ENCODE measurements at places on chromosomes 6 and 20.

DNA sequence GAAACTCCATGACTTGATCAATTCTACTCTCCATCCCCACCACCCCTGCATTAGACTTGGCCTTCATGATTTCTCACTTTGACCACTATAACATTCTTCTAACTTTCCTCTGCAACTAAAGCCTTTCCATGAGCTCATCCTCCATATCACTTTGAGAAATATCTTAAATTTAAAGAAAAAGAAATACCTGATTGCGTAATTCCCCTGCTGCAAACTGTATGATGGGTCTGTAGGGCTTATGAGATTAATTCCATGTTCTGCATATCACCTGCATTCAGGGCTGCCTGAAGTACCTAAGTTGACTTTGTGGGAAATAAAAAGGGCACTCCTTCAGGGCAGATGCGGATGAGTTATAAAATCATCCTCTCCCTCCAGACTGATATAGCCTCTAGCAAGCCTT, 549.8 kb downstream of the LMBRD1 start:
- no peak for DNase-seq

GRCh38 chr6:14671261-14671681, 553.7 kb downstream of the CD83 start:
- no peak for DNase-seq

GRCh38 chr6:135211306-135211702, 30.2 kb downstream of the MYB start:
- no peak for DNase-seq

DNA sequence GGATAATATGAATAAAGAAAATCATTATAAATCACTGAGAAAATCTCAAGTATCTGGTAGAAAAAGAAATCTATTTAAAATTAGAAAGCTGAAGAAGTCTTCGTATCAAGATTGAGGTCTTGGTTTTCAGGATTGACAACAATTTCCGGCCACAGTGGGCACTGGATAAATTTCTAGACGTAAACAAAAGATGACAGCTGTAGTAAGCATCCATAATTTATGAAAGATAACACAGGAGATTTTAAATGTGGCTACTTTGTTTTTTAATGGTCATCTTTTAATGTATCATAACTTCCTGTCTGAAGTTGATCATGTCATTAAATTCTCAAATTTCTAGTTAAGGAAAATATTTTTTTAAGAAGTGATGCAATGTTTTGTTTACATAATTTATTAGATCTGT, 444.2 kb downstream of the HTR1B start:
- no peak for DNase-seq

DNA sequence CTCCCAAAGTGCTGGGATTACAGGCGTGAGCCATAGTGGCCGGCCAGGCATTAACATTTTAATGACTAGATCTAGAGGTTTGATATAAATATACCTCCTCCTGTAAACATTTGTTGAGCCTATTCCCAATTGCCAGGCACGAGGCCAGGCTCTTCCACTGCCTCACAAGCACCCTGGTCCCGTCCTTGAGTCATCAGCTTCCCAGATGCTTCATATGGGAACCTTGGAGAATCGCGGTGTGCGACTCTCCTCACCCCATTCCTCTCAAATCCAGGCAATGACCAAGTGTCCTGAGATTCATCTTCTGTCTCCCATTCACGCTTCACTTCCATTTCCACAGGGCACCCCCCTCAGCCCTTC, 35.9 kb upstream of the PIM1 start:
- DNase-seq: peak; percentile 63

- DNase-seq: no peak
Observed at GRCh38 chr6:128107682-128108081, 206.8 kb upstream of the THEMIS start.

DNA sequence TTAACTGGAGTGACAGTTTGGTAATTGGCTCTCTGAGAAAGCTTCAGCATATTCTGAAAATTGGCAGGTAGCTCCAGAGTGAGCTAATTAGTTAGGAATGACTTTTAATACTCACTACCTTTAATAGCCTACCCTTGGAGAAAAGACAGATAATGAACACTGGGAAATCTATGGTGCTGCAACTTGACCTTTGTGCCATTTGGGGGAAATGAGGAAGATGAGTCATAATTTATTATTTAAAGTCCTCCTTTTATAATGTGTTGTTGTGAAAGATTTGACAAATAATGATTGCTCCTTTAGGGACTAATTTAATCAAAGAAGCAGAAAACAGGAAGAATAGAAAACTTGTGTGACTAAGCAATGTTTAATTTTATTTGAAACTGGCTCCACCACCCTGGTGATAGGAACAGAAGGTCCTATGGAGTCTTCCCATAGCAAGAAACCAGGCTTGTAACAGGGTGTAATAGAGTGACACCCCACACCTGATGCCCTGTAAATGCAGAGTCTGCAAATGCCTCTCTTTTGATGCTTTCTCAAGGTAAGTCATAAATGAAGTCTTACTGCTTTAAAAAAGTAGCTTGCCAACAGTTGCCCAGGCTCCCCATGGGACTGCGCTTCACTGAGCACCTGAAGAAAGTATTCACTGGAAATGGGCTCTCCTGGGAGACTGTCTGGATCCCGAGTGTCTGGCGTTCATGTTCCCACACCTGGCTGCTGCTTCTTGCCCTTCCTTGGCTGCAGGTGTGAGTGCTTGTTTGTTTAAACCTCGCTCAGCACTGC, 134.4 kb downstream of the LRRC1 start:
- no peak for DNase-seq

DNA sequence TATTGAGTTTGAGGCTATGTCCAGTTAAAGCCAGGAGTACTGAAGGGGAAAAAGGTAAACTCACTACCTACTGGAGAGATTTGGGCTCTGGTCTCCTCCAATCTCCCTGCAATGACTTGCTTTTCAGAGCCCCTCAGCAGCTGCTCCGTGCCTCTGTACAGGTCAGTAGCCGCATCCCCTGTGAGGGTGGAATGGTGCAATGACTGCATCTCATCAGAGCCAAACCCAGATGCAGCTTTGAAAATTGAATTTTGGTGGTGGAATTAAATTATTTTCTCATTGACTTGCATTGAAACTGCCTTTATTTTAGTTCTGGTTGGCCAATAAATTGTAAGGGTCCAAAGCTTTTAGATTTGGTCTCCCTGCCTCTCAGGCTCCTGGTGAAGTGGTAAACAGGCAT, 166.7 kb downstream of the DLL1 start:
- DNase-seq: no peak

DNA sequence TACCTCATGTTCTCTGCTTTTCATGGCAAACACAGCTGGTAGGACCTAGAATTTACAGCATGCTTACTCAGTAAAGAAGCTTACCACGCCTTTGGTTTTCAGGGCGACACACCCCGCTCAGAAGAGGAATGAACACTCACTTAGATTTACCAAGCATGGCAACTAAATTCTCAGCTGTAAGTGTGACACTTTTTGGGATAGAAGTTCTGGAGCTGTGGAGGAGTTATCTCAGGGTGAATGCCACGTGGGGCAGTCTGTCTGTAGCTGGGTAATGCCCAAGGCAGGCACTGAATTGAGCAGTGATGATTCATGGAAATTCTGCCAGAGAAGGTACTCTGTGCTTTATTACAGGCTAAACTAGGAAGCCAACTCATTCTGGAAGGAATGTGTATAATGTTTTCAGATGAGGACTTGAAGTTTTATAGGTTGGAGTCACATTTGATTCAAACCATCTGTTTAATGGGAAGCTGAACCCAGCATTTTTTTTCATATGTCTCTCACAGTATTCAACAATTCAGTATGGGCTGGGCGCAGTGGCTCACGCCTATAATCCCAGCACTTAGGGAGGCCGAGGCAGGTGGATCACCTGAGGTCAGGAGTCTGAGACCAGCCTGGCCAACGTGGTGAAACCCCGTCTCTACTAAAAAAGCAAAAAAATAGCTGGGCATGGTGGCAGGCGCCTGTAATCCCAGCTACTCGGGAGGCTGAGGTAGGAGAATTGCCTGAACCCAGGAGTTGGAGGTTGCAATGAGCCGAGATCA, 3.5 kb upstream of the PRIM2 start:
- DNase-seq: peak; percentile 92

DNA sequence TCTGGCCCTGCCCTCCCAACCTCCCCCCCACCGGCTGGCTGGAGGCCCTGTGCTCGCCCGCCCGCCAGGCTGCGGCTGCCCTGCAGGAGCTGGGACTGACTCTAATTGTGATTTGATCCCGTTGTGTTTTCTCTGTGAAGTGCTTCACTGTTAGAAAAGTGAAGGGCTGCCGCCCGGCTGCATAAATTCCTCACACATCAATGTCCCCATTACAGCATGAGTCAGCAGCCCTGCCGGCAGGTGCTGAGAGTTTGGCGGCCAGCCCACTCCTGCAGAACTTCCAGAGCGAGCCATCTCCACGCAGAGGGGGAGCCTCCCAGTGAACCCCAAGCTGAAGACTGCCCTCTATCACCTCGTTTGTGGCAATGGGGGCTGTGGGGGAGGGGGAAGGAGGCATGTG, 137.9 kb downstream of the DLL1 start:
- DNase-seq: peak; percentile 59

GRCh38 chr6:47034926-47035325, 7.2 kb downstream of the ADGRF1 start:
- DNase-seq: peak; percentile 90

DNA sequence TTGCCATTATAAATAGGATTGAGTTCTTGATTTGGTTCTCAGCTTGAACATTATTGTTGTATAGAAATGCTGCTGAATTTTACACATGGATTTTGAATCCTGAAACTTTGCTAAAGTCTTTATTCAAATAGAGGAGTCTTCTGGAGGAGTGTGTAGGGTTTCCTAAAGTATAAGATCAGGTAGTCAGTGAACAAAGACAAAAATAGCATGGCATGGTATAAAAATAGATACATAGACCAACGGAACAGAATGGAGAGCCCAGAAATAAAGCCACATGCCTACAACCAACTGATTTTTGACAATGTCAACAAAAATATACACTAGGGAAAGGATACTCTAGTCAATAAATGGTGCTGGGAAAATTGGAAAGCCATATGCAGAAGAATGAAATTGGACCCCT, 740.1 kb downstream of the QKI start:
- no peak for DNase-seq

- DNase-seq: peak; percentile 52
Observed at GRCh38 chr6:113855500-113856374, 1.4 kb upstream of the MARCKS start.

DNA sequence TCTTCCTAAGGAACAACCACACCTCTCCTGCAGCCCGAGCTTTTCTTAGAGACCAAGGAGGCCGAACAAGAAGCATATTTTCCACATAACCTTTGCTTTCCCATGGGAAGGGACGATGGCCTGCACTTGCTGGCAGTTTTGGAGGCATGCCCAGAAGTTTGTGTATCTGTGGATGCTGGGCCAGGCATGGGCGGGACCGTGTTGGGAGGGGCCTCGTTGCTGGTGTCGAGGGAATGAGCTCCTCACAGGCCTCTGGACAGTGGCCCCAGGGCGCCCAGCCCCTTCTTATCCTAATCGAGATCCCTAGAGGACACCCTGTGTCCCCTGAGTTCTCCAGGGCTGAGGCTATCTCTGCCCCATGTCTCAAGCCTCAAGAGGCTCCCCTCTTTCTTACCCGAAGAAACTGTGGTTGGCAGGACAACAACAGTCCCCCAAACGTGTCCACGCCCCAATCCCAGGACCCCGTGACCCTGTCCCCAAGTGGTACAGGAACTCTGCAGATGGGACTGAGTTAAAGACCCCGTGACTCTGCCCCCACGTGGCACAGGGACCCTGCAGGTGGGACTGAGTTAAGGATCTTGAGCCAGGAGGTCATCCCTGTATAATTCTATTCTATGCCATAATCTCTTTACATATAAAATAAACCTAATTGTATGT, 99.5 kb upstream of the BHLHE23 start:
- no peak for DNase-seq

GRCh38 chr20:49074521-49074920, 28.4 kb downstream of the CSE1L start:
- DNase-seq: no peak

- no peak for DNase-seq
Observed at GRCh38 chr20:3189561-3190131, 14.8 kb downstream of the DDRGK1 start.

DNA sequence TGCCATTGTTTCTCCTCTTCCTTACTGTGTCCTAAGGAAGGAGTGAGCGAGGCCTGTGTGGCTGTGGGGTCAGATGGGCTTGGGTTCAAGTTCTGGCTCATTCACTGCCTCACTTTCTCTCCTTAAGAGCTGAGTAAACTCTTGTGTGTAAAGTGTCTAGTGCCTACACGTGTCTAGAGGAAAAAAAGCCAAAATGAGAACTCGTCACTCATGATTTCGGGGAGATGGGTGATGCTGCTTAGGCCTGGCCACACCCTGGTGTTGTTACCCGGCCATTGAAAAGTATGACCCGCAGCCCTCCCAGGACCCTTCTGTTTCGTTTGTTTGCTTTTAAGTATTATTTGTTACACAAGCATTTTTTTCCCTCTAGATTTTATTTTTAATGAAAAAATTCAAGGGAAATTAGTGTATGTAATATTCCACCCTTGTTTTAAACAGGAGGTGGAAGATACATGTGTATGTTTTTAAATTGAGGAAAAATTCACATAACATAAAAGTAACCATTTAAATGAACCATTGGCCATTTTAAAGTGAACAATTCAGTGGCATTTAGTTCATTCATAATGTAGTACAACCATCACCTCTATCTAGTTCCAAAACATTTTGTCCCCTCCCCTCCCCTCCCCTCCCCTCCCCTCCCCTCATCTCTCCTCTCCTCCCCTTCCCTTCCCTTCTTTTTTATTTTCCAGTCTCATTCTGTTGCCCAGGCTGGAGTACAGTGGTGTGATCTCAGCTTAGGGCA, 71.0 kb downstream of the CEBPB start:
- DNase-seq: no peak

GRCh38 chr20:62448038-62448437, 20.7 kb upstream of the RBBP8NL start:
- DNase-seq: no peak

- no peak for DNase-seq
Observed at GRCh38 chr20:49112596-49113274, 66.6 kb downstream of the CSE1L start.

DNA sequence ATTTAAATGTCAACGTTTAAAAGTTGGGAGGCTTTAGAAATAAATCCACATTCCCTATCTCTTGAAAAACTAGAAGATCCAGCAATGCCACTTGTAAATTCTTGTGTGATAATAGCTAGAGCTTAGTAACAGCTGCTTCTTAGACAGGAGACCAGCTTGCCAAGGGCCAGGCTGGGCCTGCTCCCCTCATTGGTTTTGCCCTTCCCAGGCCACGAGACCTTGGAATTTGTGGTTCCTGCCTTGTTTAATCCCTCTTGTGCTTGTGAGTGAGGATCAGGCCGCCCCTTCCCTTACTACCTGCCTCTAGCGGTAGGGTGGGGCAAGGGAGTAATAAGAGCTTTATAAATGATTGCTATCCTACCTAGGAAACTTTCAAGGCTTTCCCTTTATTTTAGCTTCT, 363.5 kb downstream of the SYNE1 start:
- DNase-seq: no peak

GRCh38 chr6:45637611-45638257, 260.0 kb upstream of the SUPT3H start:
- no peak for DNase-seq

GRCh38 chr6:142838821-142839685, 105.9 kb downstream of the HIVEP2 start:
- DNase-seq: peak; percentile 63

DNA sequence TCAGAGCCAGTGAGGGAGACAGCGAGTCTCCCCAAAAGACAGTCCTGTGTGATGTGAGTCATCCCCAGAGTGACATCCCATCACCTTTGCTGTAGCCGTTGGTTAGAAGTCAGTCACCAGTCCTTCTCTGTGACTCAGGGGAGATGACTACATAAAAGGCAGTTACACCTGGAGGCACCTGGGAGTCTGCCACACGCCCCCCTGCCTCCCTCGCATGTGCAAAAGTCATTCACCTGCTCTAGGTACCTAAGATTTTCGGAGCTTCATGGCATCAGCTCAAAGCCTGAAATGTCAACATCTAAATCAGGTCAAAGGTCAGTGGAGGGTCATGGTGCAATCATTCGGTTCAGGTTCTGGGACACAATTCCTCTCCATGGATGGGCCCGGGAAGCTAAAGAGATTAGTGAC, 50.3 kb downstream of the PRR18 start:
- no peak for DNase-seq

All from ACHN (cell line).